ENCODE measurements at places on chromosomes 5 and 9. TPM values are rescaled to one million over a fixed set of nuclear protein-coding genes. Genes with fewer than 3 reads are reported as not detected.

DNA sequence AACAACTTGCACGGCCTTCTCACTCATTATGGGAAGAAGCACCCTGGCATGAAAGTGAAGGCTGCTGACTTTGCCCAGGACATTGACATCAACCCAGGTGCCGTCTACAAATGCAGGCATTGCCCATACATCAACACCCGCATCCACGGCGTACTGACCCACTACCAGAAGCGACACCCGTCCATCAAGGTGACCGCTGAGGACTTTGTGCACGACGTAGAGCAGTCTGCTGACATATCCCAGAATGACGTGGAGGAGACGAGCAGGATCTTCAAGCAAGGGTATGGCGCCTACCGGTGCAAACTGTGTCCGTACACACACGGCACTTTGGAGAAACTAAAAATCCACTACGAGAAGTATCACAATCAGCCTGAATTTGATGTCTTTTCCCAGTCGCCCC is 65.4 kb downstream of the ZNF462 start:
- no peaks in the 10 kb centered on the region for H3K27me3 ChIP-seq
- H3K4me1 ChIP-seq = no peaks in the 10 kb centered on the region
- H3K27ac ChIP-seq = no peak overlapping the region
- H3K4me3 ChIP-seq = no peak overlapping the region
- no peaks in the 10 kb centered on the region for H3K36me3 ChIP-seq
- DNase-seq = no peak

DNA sequence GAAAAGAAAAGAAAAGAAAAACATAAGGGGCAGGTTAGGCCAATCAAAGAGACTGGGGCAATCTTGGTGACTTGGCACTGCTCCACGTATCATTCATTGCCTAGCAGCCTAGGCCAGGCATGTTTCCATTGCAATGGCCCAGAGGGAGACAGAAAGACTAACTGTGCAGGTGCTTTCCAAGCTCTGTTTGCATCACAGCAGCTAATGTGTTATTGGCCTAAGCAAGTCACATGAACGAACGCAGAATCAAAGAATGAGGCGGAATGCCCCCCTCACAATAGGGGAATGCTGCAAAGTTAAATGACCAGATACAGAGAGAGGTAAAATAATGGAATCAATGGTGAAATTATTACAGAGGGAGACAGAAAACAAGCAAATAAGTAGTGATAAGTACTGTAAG is 11.1 kb upstream of the VPS13A start:
- H3K27me3 ChIP-seq = no peaks in the 10 kb centered on the region
- DNase-seq = no peak
- peaks cover 4% of the 10 kb centered on the region for H3K4me1 ChIP-seq
- no peaks in the 10 kb centered on the region for H3K36me3 ChIP-seq

- no peak for DNase-seq
- peaks cover 27% of the 10 kb centered on the region for H3K4me1 ChIP-seq
- no peaks in the 10 kb centered on the region for H3K27me3 ChIP-seq
- no peaks in the 10 kb centered on the region for H3K36me3 ChIP-seq
- H3K4me3 ChIP-seq = no peak overlapping the region
Measured at GRCh38 chr9:121636978-121637712, 14.3 kb upstream of the DAB2IP start.

DNA sequence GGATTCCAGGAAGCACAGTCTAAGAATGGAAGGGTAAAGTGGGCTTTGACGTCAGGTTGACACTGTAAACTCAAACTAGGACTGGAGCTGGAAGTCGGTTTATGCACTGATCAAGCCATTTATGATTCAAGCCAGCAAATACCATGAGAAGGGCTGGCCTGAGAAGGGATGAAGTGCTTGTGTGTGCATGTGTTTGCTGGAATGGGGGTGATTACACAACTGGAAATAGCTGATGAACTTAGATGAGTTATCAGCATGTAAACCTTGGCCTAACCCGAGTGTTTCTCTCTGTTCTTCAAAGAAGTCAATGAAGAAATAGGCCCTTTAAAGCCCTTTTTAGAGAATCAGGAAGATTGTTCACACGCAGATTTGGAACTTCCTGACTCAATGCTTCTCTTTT is 287.6 kb downstream of the RFX3 start:
- H3K27me3 ChIP-seq = no peaks in the 10 kb centered on the region
- no peak overlapping the region for H3K4me3 ChIP-seq
- H3K27ac ChIP-seq = no peak overlapping the region
- no peaks in the 10 kb centered on the region for H3K4me1 ChIP-seq

- H3K27ac ChIP-seq = no peak overlapping the region
- DNase-seq = no peak
- H3K4me3 ChIP-seq = no peak overlapping the region
- no peaks in the 10 kb centered on the region for H3K27me3 ChIP-seq
- no peaks in the 10 kb centered on the region for H3K4me1 ChIP-seq
Measured at GRCh38 chr9:5644501-5644900, 15.6 kb downstream of the RIC1 start.

- H3K36me3 ChIP-seq = no peaks in the 10 kb centered on the region
- H3K27ac ChIP-seq = no peak within 1 kb of the TSS
- no peaks in the 10 kb centered on the region for H3K27me3 ChIP-seq
- no peak for DNase-seq
- H3K4me3 ChIP-seq = peak within 1 kb of the TSS; percentile 21
Measured at GRCh38 chr9:98807070-98807813, at the start of gene GALNT12. Gene GALNT12 (plus strand): TSS chr9:98807670. CDS start chr9:98807699, 29 bp downstream.

NR2F1-AS1 gene
- 1.7 TPM for total RNA-seq

DNA sequence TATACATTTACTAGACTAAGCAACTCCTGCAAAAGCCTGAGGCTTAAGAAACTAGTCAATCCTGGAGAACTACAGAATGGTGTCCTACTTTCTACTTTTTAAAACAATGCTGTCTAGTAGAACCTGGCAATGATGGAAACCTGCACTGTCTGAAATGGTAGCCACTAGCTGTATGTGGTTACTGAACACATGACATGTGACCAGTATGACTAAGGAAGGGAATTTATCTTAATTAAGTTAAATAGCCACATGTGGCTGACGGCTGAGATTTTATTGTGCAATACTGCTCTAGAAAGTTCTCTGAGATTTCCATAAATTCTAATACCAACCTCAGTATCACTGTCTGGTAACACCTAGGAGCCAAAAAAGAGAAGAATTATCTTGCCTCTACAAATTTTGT is 44.9 kb upstream of the RAPGEF6 start:
- peaks cover 5% of the 10 kb centered on the region for H3K36me3 ChIP-seq
- H3K4me1 ChIP-seq = no peaks in the 10 kb centered on the region
- H3K27ac ChIP-seq = no peak overlapping the region
- no peaks in the 10 kb centered on the region for H3K27me3 ChIP-seq

TRIM7 gene
- 0.07 TPM for total RNA-seq

GRCh38 chr5:34603378-34603777 is 52.8 kb upstream of the RAI14 start:
- no peak overlapping the region for H3K4me3 ChIP-seq
- H3K4me1 ChIP-seq = no peaks in the 10 kb centered on the region
- no peak for DNase-seq
- H3K36me3 ChIP-seq = no peaks in the 10 kb centered on the region
- no peaks in the 10 kb centered on the region for H3K27me3 ChIP-seq

GRCh38 chr5:91119981-91120850 is 262.9 kb downstream of the ARRDC3 start:
- no peak overlapping the region for H3K27ac ChIP-seq
- no peaks in the 10 kb centered on the region for H3K4me1 ChIP-seq
- no peaks in the 10 kb centered on the region for H3K27me3 ChIP-seq
- no peak for DNase-seq
- H3K4me3 ChIP-seq = no peak overlapping the region
- no peaks in the 10 kb centered on the region for H3K36me3 ChIP-seq

- DNase-seq = no peak
- H3K4me1 ChIP-seq = no peaks in the 10 kb centered on the region
- H3K27ac ChIP-seq = no peak overlapping the region
- no peaks in the 10 kb centered on the region for H3K27me3 ChIP-seq
- H3K36me3 ChIP-seq = no peaks in the 10 kb centered on the region
Measured at GRCh38 chr9:108167136-108167900, 677.7 kb upstream of the KLF4 start.

DNA sequence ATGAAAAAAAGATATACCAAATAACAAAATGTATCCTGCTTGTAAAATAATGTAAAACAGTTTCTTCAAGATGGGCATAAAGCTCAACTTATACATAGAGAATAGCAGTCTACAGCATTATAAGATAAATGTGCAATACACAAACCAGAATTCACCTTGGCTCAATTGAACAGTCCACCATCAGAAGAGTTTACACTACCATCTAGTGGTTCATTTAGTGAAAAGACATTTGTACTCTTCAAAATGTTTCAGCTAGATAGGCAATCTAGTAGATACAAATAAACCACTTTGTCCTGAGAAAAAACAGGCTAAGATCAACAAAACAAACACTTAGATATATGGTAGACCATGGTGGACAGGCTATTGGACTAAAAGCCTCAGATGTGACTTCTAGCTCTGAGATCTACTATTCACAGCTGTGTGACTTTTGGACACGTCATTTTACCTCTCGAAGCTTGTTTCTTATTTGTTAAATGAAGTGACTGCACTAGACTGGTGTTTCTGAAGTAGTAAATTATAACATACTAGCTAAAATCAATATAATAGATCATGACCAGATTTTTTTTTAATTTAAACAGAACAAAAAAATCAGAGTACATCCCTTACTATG is 22.1 kb upstream of the TPD52L3 start:
- H3K27ac ChIP-seq = no peak overlapping the region
- H3K4me1 ChIP-seq = no peaks in the 10 kb centered on the region
- no peak overlapping the region for H3K4me3 ChIP-seq
- no peak for DNase-seq
- no peaks in the 10 kb centered on the region for H3K36me3 ChIP-seq
- no peaks in the 10 kb centered on the region for H3K27me3 ChIP-seq

SEMA6A gene
- total RNA-seq = 8.5 TPM
